ENCODE measurements at places on chromosomes 1 and 21.
A peak's percentile ranks its signal among the peaks of the same experiment; 100 is the strongest.

DNA sequence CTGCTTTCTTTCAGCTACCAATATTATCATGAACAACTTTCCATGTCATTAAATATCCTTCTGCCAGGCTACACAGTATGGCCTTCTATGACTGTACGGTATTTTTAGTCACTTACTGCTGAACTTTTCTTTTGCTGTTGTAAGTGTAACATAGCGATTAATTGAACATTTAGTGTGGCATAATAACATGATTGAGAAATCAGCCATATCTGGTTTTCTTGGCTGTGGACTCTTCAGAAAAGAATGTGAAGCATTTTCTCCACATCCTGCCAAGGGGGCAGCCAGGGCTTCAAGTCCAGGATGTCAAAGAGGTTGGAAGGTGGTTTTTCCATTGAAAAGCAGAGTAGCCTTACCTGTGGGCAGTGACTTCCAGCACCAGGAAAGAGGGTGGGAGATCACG lies 8.8 kb upstream of the AHCYL1 start:
- no peak for DNase-seq

- DNase-seq, result no peak
Measured at GRCh38 chr1:57471995-57472394, 48.1 kb upstream of the DAB1 start.

DNA sequence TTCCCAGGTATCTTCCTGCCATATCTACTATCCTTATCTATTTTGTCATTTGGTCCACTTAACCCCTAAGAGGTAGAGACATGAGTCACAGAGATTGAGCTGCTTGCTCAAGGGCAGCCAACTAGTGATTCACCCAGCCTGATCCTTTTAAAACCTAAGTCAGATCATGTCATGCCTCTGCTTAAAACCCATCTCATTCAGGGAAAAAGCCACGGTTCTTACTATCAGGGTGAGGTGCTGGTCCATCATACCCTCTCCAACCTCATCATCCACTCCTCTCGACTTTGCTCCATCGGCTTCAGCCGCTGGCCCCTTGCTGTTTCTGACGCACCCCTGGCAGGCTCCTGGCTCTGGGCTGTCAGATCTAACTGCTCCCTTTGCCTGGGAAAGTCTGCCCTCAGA lies 14.4 kb upstream of the PPP1R15B start:
- DNase-seq, result no peak

- no peak for DNase-seq
Measured at GRCh38 chr1:19327301-19327700, 15.2 kb downstream of the SLC66A1 start.

DNA sequence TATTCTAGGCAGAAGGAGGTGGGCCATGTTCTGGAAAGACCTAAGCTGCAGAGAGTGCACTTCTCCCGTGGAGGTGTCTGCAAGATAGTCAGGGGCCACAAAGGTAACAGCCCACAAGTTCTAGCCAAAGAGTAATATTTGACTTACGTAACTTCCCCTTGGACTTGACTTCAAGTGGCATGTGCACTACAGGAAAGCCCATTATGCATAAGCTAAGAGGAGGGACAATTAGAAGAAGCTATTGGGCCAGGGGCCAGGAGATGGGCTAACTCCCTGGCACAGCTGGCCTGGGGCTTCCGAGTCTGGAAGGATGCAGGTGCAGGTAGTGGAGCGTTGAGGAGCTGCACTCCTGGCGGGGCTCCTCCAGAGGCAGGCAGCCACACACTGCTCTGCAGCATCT lies 58.3 kb downstream of the ERG start:
- no peak for DNase-seq

DNA sequence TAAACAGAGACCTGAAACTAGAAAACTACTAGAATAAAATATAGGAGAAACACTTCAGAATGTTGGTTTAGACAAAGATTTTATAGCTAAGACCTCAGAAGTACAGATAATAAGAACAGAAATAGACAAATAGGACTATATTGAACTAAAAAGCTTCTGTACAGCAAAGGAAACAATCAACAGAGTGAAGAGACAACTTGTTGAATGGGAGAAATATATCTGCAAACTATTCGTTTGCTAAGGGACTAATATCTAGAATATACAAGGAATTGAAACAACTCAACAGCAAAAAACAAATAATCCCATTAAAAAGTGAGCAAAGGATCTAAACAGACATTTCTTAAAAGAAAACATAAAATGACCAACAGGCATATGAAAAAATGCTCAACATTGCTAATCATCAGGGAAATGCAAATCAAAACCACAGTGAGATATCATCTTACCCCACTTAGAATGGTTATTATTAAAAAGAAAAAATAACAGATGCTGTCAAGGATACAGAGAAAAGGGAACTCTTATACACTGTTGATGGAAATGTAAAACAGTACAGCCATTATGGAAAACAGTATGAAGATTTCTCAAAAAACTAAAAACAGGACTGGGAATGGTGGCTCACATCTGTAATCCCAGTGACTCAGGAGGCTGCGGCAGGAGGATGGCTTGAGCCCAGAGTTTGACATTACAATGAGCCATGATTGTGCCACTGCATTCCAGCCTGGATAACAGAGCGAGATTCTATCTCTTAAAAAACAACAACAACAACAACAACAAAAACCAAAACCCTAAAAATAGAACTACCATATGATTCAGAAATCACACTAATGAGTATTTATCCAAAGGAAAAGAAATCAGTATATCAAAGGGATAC lies 37.3 kb upstream of the ZSWIM5 start:
- no peak for DNase-seq

DNA sequence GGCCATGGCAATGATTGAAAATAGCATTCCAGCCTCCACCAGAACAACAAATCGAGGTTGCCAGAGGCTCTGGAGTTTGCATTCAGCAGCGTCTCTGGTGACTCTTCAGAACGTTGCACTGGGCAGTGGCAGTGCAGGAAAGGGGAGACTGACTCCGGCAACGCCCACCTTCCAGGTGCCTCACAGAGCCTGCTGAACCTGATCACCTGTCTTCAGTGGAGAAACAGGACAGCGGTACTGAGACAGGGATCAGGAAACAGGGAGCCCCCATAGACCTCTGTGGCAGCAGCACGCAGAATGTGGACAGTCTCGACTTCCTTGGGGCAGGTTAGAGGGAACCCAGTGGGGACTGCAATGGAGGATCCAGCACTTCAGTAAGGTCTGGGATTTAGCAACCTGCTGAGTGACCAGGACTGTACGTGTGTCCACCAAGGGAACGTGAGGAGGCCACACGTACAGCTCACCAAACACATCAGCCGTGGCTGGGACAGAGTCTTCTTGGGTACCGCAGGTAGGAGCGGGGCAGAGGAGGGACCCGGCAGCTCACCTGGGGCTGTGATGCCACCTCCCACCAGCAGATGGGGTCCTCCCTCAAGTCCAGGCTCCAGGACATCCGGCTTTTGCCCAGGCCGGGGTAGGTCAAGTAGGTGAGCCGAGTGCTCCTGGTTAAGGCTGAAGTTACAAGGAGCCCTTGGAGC lies 128.6 kb downstream of the PRDM2 start:
- peak; percentile 71 for DNase-seq

- no peak for DNase-seq
Measured at GRCh38 chr1:200965111-200965805, 58.3 kb downstream of the KIF21B start.

DNA sequence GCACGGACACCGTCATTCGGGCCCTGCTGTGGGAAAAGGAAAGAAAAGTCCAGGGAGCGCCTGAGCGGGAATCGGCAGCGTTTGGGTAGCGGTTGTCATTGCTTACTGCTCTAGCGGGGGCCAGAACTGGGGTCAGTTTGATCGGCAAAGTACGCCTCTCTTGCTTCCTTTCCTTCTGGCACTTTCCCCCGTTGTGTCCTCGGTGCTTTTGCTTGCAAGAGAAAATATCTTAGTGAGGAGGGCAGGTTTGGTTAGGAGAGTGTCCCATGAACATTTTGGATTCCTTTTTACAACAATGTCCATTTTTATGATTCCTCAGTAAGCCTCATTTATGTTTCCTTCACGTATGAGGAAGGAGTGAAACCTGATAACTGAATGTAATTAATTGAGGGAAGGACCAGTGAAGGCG lies 670 bp downstream of the ST3GAL3 start:
- DNase-seq, result no peak

- DNase-seq, result no peak
Measured at GRCh38 chr1:221336126-221336525, 405.8 kb downstream of the DUSP10 start.

DNA sequence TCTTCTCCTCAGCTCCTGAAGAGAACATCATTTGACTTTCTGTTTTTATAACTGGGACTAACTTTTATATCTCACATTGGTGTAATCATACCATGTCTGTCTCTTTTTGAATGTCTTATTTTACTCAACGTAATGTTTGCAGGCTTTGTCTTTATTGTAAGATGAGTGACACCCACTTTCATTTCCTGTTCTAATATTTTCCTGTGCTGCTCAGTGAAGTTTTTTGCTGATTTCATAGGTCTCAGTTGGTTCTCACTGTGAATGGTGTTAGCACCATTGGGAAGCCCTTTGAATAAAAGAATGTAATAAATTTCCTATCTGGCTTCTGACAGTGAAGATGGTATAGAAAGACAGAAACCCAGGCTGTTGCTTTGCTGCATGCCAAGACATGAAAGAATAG lies 84.0 kb downstream of the RAVER2 start:
- DNase-seq, result no peak

- no peak for DNase-seq
Measured at GRCh38 chr1:9322661-9323244, 30.1 kb downstream of the SPSB1 start.

GRCh38 chr1:246261639-246262038 lies 245.4 kb downstream of the SMYD3 start:
- no peak for DNase-seq

DNA sequence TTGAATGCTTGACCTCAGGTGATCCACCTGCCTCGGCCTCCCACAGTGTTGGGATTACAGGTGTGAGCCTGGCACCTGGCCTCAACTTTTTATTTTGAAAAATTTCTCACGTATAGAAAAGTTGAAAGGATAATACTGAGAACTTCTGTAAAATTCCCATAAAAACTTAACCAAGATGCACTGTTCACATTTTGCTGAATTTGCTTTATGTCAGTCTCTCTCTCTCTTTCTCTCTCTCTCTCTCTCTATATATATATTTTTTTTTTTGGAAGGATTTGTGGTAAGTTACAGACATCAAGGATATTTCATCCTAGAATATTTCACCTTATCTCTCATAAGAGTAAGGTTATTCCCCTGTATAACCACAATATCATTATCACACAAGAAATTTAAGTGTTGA lies 5.9 kb downstream of the PEX14 start:
- no peak for DNase-seq

GRCh38 chr1:106876384-106876783 lies 180.1 kb upstream of the PRMT6 start:
- DNase-seq, result no peak

DNA sequence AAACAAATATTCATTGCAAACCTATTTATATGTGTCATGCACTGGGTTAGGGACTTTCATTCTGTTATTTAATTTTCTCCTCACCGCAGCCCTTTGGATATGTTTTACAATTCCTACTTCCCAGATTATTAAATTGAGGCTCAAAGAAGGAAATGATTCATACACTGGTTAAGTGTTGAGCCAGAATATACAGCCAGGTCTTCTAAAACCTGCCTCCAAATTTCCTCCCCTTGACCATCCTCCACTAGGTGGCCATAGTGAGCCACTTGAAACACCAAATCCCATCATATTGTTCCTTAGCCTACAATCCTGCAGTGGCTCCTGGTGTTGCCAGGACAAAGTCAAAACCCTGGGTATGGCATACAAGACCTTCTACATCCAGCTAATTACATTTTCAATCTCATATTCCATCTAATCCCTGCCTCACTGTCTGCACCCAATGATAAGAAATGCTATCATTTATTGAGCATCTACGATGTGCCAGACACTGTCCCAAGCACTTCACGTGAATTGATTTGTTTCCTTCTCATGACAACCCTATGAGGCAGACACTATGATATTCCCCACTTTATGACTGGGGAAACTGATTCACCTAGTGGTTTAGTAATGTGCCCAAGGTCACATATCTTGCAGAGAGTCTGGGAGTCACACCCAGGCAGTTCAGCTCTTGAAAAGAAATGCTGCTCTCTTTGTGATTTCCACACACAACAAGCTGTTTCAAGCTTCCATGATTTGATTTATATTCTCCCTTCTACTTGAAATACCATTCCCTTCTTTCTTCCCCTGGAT lies 23.6 kb upstream of the KIRREL1 start:
- no peak for DNase-seq

DNA sequence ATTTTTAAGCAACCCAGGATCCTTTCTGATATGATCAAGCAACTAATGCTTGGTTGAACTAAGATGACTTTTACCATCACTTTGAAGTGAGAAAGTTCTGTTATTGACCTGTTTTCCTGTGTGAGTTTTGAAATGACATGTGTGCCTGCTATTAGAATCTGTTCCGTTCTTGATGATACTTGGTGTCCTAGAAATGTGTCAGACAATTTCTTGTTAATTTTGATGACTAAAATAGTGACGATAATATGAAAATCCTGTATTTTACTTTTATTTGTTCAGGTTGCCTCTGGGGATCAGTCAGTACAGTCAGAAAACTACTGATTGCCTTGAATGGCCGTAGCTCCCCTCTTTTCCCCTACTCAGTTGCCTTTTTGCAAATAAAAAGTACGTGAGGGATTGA lies 228.0 kb downstream of the RYR2 start:
- DNase-seq, result no peak

DNA sequence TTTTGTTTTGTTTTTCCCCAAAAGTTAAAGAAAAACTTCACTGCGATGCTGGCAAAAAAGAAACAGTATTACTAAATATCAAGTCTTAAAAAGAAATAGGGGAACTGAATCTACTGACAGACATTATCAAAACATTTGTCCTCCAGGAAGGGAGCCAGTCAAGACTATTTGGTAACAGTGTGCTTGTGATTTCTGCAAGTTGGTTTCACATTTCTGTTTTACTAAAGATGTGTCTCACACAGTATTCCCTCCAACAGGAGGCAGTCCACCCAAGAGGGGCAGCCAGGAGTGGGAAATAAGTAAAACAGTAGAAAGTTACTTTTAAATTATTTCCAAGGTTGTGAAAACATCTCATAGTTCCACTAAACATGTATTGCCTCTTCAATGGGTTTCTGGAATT lies 74.4 kb upstream of the SDC3 start:
- no peak for DNase-seq

DNA sequence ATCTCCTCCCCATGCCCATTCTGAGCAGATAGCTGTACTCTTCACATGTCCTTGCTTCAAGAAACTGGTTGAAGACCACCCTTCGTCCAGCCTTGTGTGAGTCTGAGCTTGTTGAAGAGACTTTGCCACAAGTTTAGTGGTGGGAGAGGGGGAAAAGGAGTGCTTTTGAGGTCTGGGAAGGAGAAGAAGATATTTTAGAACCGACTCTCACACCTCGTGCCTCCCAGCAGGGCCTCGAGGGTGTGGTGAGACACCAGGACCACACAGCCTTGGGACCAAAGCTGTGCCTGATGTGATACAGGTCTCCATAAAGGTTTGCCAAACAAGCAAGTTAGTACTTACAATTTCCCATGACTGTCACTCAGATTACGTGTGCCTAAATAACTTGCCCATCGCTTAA lies 201.8 kb downstream of the DYRK1A start:
- no peak for DNase-seq

- peak; percentile 72 for DNase-seq
Measured at GRCh38 chr21:44931501-44932407, 8.1 kb upstream of the SLX9 start.

Measured in activated CD4-positive, alpha-beta T cell treated with anti-CD3 and anti-CD28 coated beads, Interleukin-2, amount 10 ng/mL, durations not matched to agents 24 days and 14 days (primary cell).